ENCODE measurements at places on chromosomes 12 and 14. TPM values are rescaled to one million over a fixed set of nuclear protein-coding genes. Genes with fewer than 3 reads are reported as not detected.

Gene MDM2
- total RNA-seq = 65.4 TPM

GRCh38 chr12:74891083-74891668 is 318.5 kb downstream of the KCNC2 start:
- DNase-seq = no peak

Gene ACACB
- 155 TPM for total RNA-seq

DNA sequence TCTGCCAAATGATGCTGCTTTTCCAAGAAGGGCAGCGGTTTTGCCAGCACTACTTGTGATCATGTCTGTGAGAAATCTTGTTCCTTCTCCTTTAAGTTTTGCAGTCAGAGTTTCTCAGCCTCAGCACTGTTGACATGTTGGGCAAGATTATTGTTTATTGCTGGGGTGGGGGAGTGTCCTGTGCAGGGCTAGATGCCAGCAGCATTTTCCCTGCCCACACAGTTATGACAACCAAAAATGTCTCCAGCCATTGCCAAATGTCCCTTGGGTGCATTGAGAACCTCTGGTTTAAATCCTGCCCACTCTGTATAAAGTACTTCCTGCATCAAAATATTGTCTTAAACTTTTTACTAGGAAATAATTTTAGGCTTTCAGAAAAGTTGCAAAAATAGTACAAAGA is 20.0 kb downstream of the TMEM132C start:
- DNase-seq = peak; percentile 33

Gene LRRK2
- 21.2 TPM for total RNA-seq

GRCh38 chr14:53620317-53620716 is 336.3 kb downstream of the BMP4 start:
- peak; percentile 76 for DNase-seq

GRCh38 chr12:69056743-69057515 is 124.0 kb upstream of the CPM start:
- peak; percentile 24 for DNase-seq

DNA sequence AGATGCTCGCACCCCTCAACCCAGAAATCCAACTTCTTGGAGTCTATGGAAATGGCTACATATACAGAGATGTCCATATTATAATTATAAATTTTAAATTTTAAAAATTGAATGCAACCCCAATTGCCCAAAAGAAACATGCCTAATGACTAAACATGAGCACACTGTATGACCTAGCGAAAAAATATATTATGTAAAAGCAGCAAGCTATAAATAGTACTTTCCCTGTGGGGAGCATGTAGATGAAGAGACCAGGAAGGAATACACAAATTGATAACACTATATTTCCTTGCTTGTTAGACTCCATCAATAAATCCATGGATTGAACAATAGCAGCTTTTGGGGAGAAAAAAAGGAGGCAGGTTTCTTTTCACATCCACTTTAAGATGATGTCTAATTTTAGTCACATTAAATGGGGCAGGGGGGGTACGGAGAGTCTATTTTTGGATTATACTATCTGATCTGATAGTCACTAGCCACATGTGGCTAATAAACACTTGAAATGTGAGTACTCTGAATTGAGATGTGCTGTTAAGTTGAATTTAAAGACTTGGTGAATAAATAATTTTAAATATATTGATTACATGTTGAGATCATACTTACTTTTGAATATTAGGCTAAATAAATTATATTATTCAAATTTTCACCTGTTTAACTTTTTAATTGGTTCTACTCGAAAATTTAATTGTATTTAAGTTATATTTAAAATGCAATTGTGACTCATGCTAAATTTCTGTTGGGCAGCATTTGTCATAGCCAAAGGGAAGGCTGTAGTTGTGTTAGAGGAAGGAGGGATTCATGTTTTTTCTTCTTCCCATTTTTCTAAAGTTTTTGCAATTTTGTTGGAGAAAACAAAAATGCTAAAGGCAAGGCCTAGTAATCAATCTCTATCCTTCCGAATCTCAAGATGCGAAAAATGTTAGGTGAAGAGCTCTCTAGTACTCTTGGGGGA is 17.5 kb downstream of the MAX start:
- DNase-seq = no peak

Gene CD27
- 0.20 TPM for total RNA-seq

Gene RD3L
- total RNA-seq = not detected

- no peak for DNase-seq
Observed at GRCh38 chr14:53655080-53655785, 301.4 kb downstream of the BMP4 start.
